ENCODE measurements at places on chromosomes 12 and 14.

DNA sequence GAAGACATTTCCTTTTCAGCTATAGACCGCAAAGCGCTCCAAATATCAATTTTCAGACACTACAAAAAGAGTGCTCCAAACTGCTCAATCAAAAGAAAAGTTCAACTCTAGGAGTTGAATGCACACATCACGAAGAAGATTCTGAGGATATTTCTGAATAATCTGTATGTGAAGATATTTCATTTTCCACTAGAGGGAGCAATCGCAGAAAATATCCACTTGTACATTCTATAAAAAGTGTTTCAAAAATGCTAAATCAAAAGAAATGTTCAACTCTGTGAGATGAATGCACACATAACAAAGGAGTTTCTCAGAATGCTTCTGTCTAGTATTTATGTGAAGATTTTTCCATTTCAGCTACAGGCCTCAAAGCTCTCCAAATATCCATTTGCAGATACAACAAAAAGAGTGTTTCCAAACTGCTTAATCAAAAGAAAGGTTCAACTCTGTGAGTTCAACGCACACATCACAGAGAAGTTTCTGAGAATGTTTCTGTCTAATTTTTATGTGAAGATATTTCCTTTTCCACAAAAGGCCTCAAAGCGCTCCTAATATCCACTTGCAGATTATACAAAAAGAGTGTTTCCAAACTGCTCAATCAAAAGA, 643.8 kb upstream of the ALG10B start:
- no peak for DNase-seq

GRCh38 chr14:106875503-106875902, 1349.1 kb downstream of the TMEM121 start:
- no peak for DNase-seq

GRCh38 chr12:13177373-13177772, 19.2 kb upstream of the EMP1 start:
- DNase-seq: no peak

DNA sequence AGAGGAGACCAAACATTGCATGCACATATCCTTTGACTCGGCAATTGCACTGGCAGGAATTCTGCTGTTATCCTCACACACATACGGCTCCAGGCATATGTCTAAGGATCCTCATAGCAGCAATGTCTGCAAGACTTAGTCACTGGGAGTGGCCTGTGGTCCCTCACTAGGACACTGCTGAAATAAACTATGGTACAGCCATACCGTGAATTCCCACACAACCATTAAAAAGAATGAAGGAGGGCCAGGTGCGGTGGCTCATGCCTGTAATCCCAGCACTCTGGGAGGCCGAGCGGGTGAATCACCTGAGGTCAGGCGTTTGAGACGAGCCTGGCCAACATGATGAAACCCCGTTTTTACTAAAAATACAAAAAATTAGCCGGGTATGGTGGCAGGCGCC, 105.1 kb downstream of the ZFP36L1 start:
- no peak for DNase-seq

- no peak for DNase-seq
Measured at GRCh38 chr12:123743002-123743401, 19.1 kb upstream of the DNAH10 start.

DNA sequence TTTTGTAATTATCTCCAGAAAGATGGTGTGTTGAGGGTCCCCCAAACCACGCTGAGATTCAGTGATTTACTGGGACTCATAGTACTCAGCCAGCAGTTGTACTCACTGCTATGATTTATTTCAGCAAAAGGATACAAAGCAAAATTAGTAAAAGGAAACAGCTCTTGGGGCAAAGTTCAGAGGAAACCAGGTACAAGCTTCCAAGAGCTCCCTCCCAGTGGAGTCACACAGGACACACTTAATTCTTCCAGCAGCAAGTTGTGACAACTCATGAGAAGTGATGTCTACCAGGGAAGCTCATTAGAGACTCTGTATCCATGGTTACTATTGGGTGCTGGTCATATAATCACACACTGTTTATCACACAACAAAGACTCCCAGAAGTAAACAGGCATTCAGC, 38.7 kb downstream of the TTC8 start:
- no peak for DNase-seq

GRCh38 chr12:103975368-103975767, 9.7 kb downstream of the TDG start:
- DNase-seq: no peak

GRCh38 chr12:100215209-100215608, 14.6 kb downstream of the ACTR6 start:
- DNase-seq: no peak
